ENCODE measurements at places on chromosomes 1 and 21. TPM values are rescaled to one million over a fixed set of nuclear protein-coding genes. Genes with fewer than 3 reads are reported as not detected.

DNA sequence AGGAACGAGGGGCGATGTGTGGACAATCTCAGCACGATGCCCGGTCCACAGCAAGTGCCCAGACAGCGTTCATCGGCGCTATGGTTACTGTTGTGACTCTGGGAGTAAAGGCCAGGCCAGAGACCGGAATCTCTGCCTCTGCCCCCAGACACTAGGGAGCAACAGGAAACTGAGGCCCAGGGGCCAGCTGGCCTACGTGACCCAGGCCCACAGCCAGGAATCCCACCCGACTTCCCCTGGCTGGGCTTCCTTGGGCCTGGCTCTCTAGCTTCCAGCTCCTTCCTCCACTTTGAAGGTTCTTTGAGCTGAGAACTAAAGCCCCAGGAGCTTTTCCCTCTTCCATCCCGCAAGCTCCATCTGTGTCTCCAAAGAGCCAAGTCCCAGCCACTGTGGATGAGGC is 4.6 kb downstream of the LRP8 start:
- no peak for DNase-seq

GRCh38 chr1:226625326-226625725 is 76.8 kb downstream of the STUM start:
- no peak for DNase-seq

GRCh38 chr1:17207966-17208418 is 3.1 kb downstream of the PADI1 start:
- DNase-seq = peak; percentile 76

The LYPD8 gene
- 0.27 TPM for total RNA-seq

The TMEM125 gene
- not detected for total RNA-seq
